ENCODE measurements at places on chromosomes 5 and 9.

- no peak for DNase-seq
These were observed 161.0 kb downstream of the SLC25A46 start for GRCh38 chr5:110899566-110900412.

DNA sequence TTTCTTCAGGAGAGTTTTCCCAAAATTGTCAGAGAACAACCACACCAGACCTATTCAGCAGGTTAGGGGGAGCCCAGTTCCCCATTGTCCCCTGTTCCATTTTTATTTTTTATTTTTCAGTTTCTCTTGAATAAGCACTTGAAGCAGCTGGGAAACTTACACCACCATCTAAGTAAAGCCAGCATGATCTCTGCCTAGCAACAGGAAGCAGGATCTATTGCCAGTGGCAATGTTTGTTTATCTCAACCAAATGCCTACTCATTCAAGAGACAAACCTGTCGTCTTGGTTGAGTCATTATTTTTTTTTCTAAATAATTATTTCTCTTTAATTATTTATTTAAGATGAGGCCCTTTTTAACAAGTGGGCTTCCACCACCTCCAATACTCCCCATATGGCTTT lies 379.3 kb downstream of the PLK2 start:
- no peak for DNase-seq

- peak; percentile 40 for DNase-seq
These were observed 47.3 kb downstream of the RASGEF1C start for GRCh38 chr5:180161420-180162303.

DNA sequence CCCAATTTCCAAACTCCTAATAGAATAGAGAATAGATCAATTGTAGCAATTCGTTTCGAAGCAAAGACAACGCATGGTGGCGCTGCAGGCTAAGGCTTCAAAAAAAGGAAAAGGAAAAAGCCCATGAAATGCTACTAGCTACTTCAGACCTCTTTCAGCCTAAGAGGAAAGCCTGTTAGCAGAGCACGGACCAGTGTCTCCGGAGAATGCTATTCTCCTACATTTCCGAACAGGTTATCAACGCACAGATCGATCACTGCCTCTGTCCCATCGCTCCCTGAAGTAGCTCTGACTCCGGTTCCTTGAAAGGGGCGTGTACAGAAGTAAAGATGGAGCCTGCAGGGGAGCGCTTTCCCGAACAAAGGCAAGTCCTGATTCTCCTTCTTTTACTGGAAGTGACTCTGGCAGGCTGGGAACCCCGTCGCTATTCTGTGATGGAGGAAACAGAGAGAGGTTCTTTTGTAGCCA lies at the start of gene PCDHB15:
Gene PCDHB15 (plus strand): TSS at position 146 of the 468 bp plus-strand sequence. CDS start 184 bp downstream, at position 330.
- no peak for DNase-seq

DNA sequence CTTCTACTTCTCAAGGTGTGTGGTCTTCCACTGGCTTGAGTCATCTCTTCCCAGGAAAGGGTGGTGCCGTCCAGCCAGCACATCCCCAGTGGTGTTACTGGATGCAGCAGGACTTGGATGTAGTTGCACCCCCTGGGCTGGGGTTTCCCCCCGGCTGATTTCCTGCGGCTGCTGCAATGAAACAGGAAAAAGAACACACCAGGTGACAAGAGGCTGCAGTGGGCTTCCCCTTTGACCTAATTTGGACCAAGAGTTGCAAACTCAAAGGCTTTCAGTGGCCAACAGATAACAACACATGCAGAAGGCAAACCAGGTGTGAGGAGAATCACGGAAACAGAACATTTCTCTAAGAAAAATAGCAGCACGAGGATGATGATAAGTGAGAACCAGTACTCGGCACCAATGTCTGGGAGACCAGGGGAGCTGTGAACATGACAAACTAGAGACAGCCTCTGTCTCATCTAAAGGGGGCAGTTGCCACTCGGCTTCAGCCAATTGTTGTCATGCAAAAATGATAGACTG lies 83.7 kb downstream of the PDE6A start:
- DNase-seq: no peak

GRCh38 chr9:129467004-129467588 lies 153.8 kb downstream of the C9orf50 start:
- no peak for DNase-seq

- DNase-seq: no peak
These were observed 67.4 kb downstream of the ROR2 start for GRCh38 chr9:91882627-91883026.

DNA sequence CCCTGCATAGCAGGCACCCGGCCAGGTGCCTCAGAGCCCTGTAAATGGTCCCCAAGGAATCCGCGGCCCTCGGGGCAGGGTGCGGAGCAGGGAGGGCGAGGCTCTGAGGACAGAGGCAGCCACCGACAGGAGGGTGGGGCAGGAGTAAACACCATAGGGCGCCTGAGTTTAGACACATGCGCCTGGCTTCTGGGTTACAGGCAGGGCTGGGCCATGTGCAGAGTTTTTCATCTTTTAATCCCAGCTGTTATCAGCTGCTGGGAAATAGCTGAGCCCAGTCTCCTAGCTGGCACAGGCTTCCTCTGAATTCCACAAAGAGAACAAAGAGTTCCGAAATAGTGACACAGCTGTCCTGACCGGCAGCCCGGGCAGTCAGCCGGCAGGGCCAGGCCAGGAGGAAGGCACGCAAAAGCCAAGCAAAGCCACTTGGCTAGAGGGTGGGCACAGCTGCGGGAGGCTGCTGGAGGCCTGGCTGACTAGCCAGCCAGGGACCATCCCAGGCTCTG lies 98.9 kb upstream of the PHYKPL start:
- DNase-seq: no peak

DNA sequence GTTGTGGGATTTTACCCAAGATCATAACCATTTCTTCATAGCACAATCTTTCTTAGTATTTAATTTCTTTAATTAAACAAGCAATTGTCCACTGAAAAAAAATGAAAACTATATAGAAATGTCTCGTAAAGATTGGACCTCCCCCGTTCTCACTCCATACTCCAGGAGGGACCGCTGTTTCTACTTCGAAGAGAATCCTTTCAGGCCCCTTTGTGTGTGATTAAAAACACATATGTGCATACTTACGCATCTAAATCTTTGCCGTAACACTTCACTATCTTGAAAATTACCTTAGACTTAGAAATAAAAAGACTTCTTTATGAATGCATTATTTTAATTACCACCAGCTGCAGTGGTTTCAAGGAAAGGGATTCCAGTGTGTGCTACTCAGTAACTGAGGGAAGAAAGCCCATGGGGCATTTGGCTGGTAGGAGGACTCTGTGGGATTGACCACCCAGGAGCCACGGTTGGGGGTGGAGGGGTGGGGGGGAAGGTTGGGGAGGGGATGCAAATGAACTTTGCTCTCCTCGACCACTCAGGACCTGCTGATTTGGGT lies 209.1 kb downstream of the FAM114A2 start:
- no peak for DNase-seq

DNA sequence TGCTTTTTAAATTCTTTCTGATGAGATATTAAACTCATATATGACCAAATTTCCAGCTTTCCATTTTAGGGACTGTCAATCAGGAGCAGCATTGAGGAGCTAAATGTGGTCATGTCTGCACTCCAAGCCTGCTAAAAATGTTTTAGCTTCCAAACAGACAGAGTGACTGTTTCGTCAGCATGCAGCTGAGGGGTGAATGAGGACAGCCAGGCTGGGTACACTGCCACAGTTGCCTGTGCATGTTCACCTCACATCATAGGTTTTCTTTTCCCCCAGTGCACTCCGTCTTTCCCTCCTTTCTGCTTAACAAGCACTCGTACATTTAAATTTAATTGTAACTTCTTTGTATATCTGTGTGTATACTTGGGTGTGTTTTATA lies 138.1 kb downstream of the ARRDC3 start:
- DNase-seq: no peak

DNA sequence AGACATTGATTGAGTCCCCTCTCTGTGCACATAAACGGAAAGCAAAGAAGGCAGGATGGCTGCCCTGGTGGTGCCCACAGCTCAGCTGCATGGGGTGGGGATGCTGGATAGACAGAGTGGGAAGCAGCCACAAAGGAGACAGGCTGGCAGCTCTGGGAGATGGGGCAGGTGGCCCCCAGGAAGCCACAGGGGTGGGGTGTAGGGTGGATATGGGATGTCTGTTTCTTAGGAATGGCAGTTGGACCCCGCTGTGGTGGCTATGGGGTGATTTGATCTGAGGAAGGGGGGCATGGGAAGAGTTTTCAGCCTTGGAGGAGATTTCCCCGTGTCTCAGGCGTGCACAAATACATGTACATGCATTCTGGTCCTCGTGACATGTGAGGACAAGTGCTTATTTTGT lies 50.2 kb upstream of the VDAC1 start:
- no peak for DNase-seq

GRCh38 chr5:39755986-39756385 lies 331.2 kb upstream of the DAB2 start:
- no peak for DNase-seq

GRCh38 chr9:21657966-21658667 lies 144.3 kb upstream of the MTAP start:
- no peak for DNase-seq

GRCh38 chr9:130208600-130209347 lies 36.6 kb downstream of the NCS1 start:
- no peak for DNase-seq

DNA sequence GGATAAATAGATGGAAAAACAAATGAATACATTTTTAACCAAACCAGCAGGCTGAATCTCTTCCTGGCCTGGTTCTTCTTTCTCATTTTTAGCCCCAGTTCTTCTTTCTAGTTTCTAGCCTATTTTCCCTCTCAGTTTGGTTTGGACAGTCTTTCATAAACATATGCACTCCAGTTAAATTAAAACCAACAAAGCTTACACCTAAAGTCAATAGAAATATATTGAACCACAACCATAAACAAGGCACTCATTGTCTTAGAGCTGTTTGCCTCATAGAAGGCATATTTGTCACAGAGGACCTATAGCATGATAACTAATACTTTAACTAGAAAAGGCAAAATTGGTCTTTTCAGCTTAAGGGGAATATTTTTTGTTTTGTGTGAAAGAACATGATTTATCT lies 638.3 kb downstream of the NR2F1-AS1 start:
- DNase-seq: no peak

DNA sequence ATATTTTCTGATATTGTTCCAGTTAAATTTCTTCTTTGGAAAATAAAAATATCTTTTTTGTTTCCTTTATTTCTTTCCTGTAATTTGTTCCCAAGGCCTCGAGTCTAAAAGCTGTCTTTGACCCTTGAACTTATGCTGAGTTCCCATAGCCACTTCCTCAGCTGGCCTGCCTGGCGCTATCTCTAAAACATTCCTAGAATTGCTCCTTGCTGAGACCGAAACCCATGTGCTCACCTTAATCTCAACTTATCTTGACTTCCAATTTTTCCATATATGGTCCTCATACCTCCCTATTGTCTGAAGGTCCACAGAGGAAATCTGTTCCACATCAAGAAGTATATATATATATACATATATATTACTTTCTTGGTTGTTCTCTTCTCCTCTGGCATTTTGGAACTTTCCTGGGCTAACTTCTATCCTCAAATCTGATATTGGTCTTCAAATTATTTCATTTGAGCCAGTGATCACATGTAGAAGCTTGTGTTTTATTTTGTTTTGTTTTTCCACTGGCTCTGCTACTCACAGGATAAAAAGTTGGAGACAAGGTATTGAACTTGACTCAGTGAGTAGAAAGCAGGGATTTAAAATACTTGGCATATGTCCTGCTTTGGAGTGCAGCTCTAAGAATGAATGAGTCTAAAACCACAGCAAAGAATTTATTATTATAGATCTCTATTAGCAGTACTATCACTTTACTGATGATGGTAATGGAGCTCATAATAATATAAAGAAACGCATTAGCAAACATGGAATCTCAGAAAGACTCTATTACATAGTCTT lies 45.2 kb downstream of the ENC1 start:
- no peak for DNase-seq

- DNase-seq: no peak
These were observed 5.3 kb downstream of the ATOSB start for GRCh38 chr9:35110327-35110761.

DNA sequence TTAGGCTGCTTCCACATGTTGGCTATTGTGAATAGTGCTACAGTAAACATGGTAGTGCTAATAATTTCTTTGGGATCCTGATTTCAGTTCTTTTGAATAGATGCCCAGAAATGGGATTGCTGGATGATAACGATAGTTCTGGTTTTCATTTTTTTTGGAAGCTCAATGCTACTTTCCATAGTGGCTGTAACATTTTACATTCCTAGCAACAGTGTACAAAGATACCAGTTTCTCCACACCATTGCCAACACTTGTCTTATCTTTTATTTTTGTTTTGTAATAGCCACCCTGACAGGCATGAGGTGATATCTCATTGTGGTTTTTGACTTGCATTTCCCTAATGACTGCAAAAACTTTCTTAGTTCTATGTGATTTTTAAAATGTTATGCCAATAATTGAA lies 68.8 kb upstream of the LRRC70 start:
- DNase-seq: no peak

GRCh38 chr5:132012371-132013005 lies 1.0 kb upstream of the ACSL6 start:
- no peak for DNase-seq

DNA sequence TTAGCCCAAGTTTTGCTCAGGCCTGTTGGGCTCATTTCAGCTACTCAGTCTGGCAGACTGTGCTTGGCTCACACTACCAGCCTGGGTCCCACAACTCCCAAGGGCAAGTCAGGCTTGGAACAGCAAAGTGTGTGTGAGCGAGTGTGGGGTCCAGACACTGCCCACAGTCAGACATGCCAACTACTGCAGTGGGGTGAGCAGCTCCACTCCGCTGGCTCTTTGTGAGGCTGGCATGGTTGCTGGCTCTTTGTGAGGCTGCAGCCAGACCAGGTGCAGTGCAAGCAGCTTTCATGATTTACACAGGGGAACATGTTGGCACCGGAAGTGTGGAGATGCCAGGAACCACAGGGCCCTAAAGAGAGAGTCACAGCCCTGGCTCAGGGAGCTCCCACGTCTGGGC lies 606.7 kb upstream of the FAM174A start:
- no peak for DNase-seq

DNA sequence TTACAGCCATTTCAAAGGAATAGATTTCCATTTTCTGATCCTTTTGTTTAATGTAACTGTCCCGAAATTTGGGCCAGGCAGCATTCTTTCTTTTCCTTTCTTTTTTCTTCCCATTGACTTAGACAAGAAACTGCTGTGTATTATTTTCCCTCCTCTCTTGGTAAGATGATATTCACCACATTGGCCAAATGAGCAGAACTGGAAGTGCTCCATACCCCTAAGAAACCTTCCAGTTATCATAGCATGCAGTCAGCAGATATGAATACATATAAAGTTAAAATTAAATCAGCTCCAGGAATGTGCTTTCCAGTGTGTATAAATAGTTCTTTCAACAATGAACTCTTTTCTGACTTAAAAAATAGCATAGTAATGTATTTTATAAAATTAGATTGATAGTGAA lies 168.5 kb upstream of the GAS1 start:
- DNase-seq: no peak

All from NCI-H1105 (cell line).